T-helper 17 cell (primary cell): ENCODE measurements at places on chromosomes 6 and 20.

- no peak for DNase-seq
Measured at GRCh38 chr20:32234135-32234808, 26.6 kb downstream of the POFUT1 start.

DNA sequence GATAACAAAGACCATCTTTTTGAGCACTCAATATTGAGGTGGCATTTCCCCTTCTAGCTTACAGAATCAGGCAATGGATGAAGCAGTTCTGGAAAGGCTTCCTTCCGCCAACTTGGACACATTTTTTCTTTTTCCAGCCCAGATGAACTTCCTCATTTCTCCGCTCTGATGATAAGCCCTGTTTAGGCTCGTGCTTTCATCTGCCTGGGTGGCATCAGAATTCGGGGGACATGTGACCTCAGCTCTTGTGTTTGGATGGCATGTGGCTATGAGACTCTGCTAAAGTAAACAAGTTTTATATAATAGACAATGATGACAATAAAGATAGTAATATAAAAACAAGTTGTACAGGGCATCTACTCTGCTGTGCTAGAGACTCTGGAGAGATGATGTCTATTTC, 796.7 kb downstream of the DHX35 start:
- DNase-seq, result no peak

- DNase-seq, result no peak
Measured at GRCh38 chr6:18406955-18407749, 20.0 kb downstream of the RNF144B start.

DNA sequence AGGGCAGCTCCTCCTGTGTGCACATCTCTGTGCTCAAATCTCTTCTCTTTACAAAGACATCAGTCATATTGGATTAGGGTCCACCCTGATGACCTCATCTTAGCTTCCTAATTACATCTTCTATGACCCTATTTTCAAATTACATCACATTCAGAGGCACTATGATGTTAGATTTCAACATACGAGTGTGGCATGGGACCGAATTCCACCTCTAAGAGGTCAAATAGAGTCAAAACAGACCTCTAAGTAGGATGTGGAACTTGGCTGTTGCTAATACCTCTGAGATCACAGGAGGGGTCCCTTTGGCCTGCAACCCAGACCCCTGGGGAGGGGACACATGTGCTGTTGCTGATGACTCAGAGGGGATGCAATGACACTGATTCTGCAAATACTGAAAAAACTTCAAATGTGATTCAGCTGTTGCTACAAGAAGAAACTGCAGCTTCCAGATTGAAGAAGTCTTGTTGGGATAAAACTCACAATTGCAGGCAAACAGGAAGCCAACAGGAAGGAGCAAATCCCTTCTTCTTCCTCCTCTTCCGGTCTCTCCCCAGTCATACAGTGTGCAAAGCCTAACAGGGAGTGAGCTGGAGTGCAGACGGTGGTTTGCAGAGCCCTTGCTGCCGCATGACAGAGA, 216.2 kb downstream of the MYLK4 start:
- no peak for DNase-seq

GRCh38 chr6:129766959-129767728, 57.2 kb upstream of the ARHGAP18 start:
- peak; percentile 10 for DNase-seq

- DNase-seq, result no peak
Measured at GRCh38 chr6:97150932-97151331, 132.1 kb downstream of the MMS22L start.

GRCh38 chr6:151054306-151054705, 185.5 kb upstream of the AKAP12 start:
- DNase-seq, result no peak

DNA sequence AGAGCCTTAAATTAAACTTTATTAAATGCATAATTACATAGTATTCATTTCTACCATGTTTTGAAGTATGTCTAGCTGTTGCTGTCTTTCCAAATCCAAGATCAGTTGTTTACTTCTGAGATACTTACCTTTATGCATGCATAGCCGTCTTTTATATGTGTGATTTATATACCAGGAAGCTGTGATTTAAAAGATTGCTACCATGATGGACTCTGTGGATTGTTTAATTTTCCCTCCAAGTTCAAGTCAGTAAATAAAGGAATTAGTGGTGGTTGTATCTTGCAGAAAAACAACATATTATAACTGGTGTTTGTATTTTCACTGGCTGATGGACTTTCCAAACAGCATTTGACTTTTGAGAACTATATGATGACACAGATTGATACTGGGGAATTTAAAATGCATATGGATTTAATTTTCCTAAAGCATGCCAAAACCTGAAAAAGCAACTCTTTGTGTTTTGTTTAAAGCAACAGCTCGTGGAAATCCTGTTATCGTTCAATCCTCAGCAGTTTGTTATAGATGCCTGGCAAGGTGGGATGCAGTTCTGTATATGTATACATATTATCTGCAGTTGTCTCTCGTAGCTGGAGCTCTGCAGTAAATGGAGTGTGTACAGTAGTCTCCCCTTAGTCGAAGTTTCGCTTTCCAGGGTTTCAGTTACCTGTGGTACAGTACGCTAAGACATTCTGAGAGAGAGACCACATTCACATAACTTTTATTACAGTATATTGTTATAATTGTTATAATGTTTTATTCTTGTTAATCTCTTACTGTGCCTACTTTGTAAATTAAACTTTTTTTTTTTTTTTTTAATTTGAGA, 77.1 kb downstream of the CBFA2T2 start:
- DNase-seq, result no peak

GRCh38 chr6:25223490-25223991, 55.6 kb upstream of the CARMIL1 start:
- DNase-seq, result peak; percentile 29

DNA sequence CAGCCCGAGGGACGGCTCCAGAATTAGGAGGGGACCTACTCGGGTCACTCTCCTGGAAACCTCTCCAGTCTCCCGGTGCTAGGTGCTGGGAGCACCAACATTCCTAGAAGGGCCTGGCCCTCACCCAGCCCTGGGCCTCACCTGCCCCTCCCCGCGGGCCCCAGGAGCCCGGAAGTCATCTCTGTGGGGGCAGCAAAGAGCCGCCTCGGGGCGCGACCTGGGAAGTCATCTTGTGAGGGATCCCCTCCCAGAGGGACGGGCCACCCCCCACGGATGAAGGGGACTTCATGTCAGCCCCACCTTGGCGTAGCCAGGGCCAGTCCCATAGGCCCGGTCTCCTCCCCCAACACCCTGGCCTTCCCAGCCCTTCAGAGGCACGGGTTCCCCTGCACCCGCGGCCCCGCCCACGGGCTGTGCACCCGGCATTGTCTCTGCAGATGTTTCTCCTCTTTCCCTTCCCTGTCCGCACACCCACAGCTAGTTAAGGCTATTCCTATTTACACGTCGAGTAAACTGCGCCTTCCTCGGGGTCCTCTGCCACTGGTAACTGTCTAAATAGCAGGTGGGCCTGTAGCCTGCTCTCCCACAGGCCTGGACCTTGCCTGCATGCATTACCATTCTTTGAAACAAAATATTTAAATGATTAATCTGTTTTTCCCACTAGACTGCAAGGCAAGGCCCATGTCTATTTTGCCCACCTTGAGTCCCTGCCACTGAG, 896 bp upstream of the RNASET2 start:
- DNase-seq, result no peak

- no peak for DNase-seq
Measured at GRCh38 chr20:1165941-1166340, 18.8 kb downstream of the TMEM74B start.

GRCh38 chr6:46014511-46015118, 1.0 kb downstream of the CLIC5 start:
- peak; percentile 17 for DNase-seq

DNA sequence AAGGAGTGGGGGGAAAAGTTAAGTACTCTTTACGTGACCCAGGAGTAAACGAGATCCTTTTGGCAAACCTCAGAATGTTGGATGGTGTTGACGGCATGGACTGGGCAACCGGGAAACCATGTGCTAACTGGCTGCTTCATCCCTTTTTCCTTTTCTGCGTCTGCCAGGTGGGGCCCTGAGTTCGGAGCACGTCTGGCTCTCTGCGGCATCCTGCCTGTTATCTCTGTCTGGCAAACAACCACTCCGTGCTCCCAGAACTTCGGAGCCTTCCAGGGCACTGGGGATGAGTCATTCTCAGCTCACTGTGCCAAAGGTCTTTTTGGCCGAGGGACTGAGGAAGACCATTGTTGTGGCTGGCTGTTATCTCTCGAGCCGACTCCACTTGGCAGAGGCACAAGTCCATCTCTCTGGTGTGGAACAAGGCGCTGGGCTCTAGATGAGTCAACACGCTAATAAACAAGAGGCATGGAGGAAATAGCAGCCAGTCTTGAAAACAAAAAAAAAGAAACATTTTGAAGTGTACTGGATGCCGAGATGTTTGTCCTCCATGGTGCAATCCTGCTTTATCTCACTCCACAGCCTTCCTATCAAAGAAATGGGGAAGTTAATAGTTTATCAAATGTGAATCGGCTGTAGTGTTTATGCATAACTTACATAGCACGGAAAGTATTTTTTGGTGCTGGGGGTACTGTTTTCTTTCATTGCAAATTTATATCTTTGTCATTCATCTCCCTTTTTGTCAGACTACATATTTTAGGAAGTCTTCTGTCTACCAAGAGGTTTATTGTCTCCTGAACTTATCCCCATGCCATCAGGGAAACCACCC, 64.6 kb upstream of the TXNDC5 start:
- DNase-seq, result no peak

GRCh38 chr6:13303668-13304017, 24.7 kb downstream of the TBC1D7 start:
- DNase-seq, result no peak

GRCh38 chr6:4403828-4404227, 268.5 kb upstream of the ECI2 start:
- no peak for DNase-seq

- DNase-seq, result no peak
Measured at GRCh38 chr20:1462834-1463233, 3.8 kb downstream of the NSFL1C start.

GRCh38 chr6:145551164-145551563, 184.2 kb downstream of the EPM2A start:
- no peak for DNase-seq
